ENCODE measurements at places on chromosomes 5 and 9.

DNA sequence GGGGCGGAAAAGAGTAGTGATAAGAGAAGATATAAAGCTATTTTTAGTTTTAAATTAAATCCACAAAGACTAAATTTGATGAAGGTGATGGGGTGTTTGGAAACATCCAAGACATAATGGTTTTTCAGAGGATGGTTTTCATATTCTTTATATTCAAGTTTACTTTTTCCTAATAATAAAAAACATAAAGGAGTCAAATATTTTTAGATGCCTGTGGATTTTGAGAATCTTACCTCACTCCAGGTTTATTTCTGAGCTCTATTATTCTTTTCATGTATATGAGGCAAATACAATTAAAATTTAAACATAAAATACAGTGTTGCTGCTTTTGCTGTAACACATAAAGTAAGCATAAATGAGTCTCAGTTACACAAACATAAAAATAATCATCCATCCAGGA lies 22.2 kb downstream of the MRPS30 start:
- no peak for DNase-seq

DNA sequence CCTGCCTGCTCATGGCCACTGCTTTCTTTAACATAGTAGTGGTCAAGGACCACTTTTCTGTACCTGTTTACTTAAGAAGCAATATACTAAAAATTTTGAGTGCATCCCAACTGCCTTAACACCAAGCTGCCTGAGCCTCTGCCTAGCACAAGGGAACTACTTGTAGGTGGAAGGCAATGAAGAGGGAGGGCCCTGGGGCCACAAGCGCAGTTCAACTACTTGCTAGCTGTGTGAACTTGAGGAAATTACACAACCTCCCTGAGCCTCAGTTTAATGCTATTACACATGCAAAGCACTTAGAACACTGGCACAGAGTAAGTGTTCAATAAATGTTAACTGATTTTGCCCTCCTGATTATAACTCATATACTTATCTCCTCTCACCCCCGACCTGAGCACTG lies 6.3 kb downstream of the ARL15 start:
- DNase-seq = no peak

- DNase-seq = no peak
Measured at GRCh38 chr9:90909225-90909624, 107.6 kb downstream of the SYK start.

DNA sequence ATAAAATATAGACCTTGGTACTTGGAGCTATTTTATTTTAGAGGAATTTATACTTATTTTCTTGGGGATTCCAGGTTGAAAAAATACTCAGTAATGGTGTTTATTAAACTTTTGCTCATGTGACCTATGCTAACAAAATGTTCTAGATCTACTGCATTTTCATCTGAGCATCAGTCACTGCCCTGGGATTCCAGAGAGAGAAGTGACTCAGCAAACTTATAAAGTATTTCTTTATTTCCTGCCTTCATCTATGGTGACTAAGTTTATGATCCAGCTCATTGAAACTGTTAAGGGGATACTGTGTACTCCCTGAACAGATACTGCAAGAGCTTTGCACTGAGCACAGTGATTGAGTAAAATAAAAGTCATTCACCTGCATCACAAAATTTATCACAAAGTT lies 298.5 kb upstream of the CDH18 start:
- peak; percentile 69 for DNase-seq

- peak; percentile 15 for DNase-seq
Measured at GRCh38 chr5:141883184-141883891, 5.1 kb upstream of the PCDH1 start.

- DNase-seq = no peak
Measured at GRCh38 chr9:122835313-122835731, 6.9 kb upstream of the PDCL start.

DNA sequence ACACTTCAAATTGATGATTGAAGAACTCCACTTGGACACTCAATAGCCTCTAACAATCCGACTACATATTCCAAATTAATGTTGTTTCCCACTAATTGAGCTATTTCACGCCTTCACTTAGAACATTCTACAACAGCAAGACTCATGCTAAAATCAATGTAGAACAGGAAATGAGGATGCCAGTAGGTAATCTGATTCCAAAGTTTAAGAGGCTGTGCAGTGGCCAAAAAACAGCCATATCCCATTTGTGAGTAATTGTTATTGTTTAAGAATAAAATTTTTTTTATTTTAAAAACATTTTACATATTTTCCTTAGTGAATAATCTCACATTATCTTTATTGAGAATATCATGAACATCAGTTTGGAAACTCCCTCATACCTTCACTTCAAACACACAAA lies 35.7 kb upstream of the GHR start:
- DNase-seq = no peak

- no peak for DNase-seq
Measured at GRCh38 chr9:115914291-115914690, 239.3 kb upstream of the PAPPA start.
